ENCODE measurements at places on chromosomes 12 and 14. TPM values are rescaled to one million over a fixed set of nuclear protein-coding genes. Genes with fewer than 3 reads are reported as not detected.
A peak's percentile ranks its signal among the peaks of the same experiment; 100 is the strongest.

Gene MYO1H
- not detected for total RNA-seq

Gene TAS2R20
- 3.4 TPM for total RNA-seq

Gene NINJ2
- total RNA-seq: 2.9 TPM

Gene ADAMTS20
- not detected for total RNA-seq

Gene CAPZA3
- not detected for total RNA-seq

Gene ARG2
- total RNA-seq: 2.0 TPM

GRCh38 chr14:26526137-26526536 lies 71.7 kb downstream of the NOVA1 start:
- no peak overlapping the region for H3K4me3 ChIP-seq
- H3K27me3 ChIP-seq: no peaks in the 10 kb centered on the region
- no peaks in the 10 kb centered on the region for H3K36me3 ChIP-seq
- DNase-seq: no peak

- H3K4me3 ChIP-seq: no peak overlapping the region
- H3K27ac ChIP-seq: no peak overlapping the region
- no peaks in the 10 kb centered on the region for H3K36me3 ChIP-seq
- no peaks in the 10 kb centered on the region for H3K4me1 ChIP-seq
- no peaks in the 10 kb centered on the region for H3K27me3 ChIP-seq
Measured at GRCh38 chr14:79709573-79709972, 501.7 kb downstream of the DIO2 start.

GRCh38 chr12:109753959-109754358 lies 40.3 kb downstream of the FAM222A start:
- H3K27ac ChIP-seq: no peak overlapping the region
- H3K4me3 ChIP-seq: no peak overlapping the region
- no peaks in the 10 kb centered on the region for H3K4me1 ChIP-seq
- H3K27me3 ChIP-seq: no peaks in the 10 kb centered on the region
- H3K36me3 ChIP-seq: no peaks in the 10 kb centered on the region

- H3K27me3 ChIP-seq: no peaks in the 10 kb centered on the region
- no peak overlapping the region for H3K4me3 ChIP-seq
- peak overlapping the region; percentile 60 for H3K27ac ChIP-seq
- no peaks in the 10 kb centered on the region for H3K36me3 ChIP-seq
Measured at GRCh38 chr14:68377459-68377858, 415.4 kb downstream of the ZFP36L1 start.

DNA sequence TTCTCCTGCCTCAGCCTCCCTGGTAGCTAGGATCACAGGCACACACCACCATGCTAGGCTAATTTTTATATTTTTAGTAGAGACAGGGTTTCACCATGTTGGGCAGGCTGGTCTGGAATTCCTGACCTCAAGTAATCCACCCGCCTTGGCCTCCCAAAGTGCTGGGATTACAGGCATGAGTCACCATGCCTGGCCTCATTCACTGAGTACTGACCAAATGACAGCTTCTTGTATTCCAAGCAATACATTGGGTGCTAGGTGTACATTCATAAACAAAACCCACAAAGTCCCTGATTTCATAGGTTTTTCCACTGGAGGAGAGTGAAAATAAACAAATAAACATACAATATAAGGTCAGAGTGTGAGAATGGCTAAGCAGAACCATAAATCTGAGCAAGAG lies 136.3 kb downstream of the HELB start:
- H3K27ac ChIP-seq: no peak overlapping the region
- H3K36me3 ChIP-seq: no peaks in the 10 kb centered on the region
- H3K4me3 ChIP-seq: no peak overlapping the region

DNA sequence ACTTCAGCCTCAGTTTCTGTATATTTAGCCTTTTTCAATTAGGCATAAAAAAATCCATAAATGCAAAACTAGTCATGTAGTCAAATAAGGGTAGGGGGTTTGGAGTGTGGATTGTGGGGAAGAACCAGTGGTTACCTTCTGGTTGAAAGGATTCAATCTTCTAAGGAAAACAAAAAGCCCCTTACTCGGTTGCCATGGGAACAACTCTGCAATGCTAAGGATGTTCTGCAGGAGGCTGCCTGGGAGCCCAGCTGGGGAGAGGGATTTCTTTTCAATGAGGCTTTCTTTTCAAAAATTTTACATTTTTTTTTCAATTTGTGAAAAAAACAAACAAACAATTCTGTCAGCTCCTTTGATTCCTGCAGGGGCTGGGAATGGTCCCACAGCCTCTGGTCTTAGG lies 67.2 kb downstream of the SLC8A3 start:
- no peak overlapping the region for H3K27ac ChIP-seq
- no peaks in the 10 kb centered on the region for H3K4me1 ChIP-seq
- no peak overlapping the region for H3K4me3 ChIP-seq
- no peaks in the 10 kb centered on the region for H3K36me3 ChIP-seq

GRCh38 chr12:3574986-3575385 lies 84.0 kb downstream of the PRMT8 start:
- no peak for DNase-seq
- no peaks in the 10 kb centered on the region for H3K27me3 ChIP-seq
- no peak overlapping the region for H3K27ac ChIP-seq
- no peaks in the 10 kb centered on the region for H3K36me3 ChIP-seq
- no peak overlapping the region for H3K4me3 ChIP-seq

DNA sequence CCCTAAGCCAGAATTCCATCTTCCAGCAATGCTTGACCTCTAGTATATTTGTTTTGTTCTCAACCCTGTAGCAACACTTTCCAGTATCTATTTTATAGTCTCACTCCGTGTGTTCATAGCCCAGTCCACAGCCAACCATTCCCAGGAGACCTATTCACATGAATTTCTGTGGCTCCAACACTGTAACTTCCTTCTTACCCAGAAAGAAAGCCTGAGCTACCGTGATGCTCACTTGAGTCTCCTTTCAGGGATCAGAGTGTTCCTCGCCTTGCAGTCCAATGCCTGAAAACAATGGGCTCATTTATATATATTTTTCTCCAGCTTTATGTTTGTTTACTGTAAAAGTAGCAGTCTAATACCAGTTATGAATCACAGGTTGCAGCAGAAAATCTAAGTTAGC lies 645.0 kb upstream of the NOVA1 start:
- no peaks in the 10 kb centered on the region for H3K27me3 ChIP-seq
- no peaks in the 10 kb centered on the region for H3K36me3 ChIP-seq
- no peaks in the 10 kb centered on the region for H3K4me1 ChIP-seq
- H3K4me3 ChIP-seq: no peak overlapping the region

GRCh38 chr14:51628238-51628637 lies 23.5 kb upstream of the FRMD6 start:
- no peaks in the 10 kb centered on the region for H3K4me1 ChIP-seq
- no peaks in the 10 kb centered on the region for H3K36me3 ChIP-seq
- no peak for DNase-seq
- no peaks in the 10 kb centered on the region for H3K27me3 ChIP-seq
- no peak overlapping the region for H3K27ac ChIP-seq

Data from B cell (primary cell).